Globus pallidus (tissue), 1 donor: ENCODE measurements at places on chromosomes 7 and 10.
A peak's percentile ranks its signal among the peaks of the same experiment; 100 is the strongest.

DNA sequence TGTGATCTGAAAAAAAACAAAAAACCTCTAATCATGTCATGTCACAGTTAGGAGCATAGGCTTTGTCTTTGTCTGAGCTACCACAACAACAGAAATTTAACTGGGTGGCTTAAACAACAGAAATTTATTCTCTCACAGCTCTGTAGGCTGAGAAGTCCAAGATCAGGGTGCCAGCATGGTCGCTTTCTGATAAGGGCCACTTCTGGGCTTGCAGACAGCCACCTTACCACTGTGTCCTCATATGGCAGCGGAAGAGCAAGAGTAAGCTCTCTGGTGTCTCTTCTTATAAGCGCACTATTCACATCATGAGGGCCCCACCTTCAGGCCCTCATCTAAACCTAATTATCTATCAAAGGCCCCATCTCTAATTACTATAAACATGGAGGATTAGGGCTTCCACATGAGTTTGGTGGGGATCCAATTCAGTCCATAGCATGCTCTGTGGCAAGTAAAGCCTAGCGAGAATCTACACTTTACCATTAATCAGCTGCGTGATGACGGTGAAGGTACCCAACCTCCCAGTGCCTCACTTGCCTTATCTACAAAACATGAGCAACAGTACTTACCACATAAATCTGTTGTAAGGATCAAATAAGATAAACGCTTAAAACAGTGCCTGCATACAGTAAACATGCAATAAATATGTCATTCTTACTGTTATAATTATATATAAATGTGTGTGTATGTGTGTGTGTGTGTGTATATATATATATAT lies 17.3 kb downstream of the ZNF438 start:
- no peak for DNase-seq

DNA sequence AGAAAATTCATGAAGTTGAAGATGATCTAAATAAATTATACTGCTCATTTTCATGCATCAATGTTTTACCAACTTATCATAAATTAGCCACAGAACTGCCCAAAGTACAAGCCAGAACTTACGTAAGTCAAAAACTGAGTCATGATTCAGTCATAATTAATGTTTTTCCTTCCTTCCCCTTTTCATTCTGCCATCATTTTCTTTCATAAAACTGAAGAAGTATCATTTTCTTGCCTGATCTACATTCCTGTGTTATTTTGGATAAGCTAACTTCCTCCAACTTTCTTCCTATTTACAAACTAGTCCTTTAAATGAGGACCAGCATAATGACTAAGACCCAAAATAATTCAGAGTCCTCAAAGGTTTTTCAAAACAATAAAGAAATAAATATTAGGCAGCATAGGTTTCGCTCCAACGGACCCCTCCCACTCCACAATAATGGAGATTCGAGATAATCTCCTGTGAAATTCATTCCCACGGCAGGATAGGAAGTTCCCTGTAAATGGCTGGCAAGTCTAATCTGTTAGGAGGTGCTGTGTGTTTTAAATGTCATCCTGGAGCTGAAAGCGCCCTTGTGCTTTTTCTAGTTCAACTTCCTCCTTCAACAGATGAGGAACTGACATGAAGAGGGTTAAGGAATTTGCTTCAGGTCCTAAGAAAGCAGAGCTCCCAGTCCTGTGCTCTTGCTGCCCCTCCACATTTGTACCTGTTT lies 218.9 kb downstream of the DOCK4 start:
- peak; percentile 63 for DNase-seq

DNA sequence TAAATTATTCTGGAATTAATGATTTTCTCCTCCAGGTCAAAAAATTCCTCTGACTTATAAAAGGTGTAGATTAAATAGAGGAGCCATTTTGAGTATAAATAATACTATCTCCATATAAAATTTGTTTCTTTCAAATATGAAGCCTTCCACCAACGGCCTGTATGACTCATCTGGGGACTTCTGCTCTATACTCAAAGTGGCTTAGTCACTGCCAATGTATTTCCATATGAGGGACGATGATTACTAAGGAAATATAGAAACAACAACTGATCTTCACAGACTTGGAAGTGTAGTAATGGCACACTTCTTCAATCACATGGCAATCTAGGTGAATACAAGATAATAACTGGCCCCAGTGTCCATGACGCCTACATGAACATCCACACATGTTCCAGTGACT lies 335.6 kb upstream of the HGF start:
- DNase-seq = no peak

DNA sequence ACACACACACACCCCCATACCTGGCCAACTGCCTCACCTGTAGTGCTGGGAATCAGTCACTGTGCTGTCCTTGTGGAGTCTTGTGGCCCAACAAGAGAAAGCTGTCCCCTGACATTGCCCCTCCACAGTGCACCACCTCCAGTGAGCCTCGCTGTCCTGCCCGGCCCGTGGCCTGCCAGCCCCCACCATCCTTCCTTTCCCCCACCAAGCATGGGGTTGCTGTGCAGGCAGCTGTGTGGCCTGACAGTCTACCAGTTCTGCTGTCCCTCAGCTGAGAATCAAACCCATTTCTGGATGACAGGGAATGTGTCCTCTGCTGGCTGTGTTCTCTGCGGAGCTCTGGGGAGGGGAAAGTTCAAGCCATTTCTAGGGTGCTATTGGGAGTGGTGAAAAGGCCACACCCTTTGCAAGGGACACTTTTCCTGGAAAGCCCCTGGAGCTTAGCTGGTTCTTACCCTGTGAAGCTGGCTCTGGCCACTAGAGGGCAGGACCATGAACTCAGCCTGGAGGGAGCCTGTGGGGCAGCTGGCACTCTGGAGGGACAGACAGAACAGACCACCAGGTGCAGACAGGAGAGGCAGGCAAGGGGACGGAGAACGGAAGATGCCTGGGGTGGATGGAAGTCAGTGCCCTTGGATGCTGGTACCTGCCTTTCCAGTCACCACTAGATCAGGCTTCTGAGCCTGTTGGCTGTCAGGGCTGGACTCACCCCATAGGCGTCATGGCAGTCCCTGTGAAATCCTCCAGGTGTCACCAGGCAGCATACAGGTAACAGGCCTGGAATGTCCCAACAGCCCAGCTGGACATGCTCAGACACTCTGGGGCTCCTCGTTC lies 10.5 kb upstream of the MTPAP start:
- peak; percentile 25 for DNase-seq

DNA sequence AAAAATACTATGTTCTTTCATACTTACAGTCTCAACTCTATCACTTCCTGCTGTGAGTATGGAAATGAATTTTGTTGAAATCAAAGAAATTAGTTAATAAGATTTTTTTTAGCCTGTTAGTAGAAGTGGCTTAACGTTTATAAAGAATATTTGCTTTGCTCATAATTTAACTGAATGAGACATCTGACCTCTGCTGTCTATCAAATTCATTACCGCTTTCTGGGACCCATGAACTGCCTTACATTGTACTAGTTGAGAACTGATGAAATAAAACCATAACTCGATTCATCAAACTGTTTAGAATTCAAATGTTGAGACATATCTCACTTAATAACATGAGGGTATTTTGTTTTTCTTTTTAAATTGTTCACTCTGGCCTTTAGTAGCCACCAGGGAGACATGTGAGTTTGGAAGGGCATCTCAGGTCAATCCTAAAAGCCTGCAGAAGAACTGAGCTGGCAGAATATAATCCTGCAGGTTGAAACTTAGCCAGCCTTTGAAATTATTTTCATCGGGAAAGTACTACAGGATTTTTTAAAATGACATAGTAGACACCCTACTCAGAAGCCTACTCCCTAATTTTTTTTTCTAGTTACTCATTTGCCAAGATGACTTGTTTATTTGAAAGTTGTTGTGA lies 78.7 kb downstream of the KIAA1217 start:
- no peak for DNase-seq

DNA sequence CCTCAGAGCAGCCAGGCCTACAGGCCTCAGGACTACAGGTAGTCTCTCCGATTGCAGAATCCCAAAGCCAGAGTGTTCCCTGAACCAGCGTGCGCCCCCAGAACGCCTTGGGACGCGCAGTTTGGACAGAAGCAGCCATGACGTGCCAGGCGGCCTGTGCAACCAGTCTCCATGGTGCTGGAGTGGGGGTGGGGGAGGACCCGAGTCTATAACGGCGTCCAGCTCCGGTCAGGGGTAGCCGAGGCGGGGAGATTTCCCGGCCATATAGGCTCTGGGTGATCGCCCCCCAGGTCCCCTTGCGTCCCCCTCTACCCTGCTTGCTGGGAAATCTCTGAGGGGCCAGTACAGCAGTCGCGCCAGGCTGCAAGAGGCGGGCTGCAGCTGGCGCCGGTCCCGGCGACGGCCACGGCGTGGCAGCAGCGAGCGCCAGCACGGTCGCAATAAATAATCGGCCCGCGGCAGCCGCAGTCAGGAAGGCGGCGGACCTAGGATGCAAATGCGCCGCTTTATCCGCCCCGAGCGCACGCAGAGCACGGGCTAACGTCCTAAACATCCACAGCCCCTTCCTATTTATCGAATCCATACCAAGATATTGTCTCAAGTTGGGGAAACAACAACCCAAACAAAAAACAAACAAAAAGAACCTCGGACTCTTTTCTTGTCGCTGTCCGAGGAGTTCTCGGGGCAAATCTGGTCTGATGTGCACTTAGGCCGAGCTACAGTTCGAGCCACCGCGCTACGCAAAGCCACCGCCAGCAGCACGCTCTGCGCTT lies 1.6 kb downstream of the HOXA3 start:
- peak; percentile 37 for DNase-seq

GRCh38 chr10:18402853-18403252 lies 248.5 kb downstream of the NSUN6 start:
- DNase-seq = no peak

GRCh38 chr7:29177963-29178600 lies 16.5 kb upstream of the CHN2 start:
- peak; percentile 64 for DNase-seq

DNA sequence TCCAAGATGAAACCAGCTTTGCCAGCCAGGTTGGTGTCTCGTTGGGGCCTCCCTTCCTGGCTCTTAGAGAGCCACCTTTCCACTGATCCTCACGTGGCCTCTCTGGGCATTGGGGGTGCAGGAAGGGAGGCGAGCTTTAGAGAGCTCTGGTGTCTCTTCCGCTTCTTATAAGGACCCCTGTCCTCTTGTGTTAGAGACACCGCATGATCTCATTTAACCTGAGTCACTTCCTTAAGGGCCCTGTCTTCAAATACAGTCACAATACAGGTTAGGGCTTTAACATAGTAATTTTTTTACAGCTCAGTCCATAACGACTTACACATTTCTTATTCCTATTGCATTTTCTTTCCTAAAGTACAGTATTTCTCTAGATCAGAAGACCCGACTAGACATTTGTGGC lies 535.8 kb downstream of the SDK1 start:
- no peak for DNase-seq

- DNase-seq = no peak
Observed at GRCh38 chr10:61869774-61870525, 31.5 kb upstream of the ARID5B start.

GRCh38 chr10:116737627-116738327 lies 4.6 kb downstream of the HSPA12A start:
- DNase-seq = peak; percentile 47

DNA sequence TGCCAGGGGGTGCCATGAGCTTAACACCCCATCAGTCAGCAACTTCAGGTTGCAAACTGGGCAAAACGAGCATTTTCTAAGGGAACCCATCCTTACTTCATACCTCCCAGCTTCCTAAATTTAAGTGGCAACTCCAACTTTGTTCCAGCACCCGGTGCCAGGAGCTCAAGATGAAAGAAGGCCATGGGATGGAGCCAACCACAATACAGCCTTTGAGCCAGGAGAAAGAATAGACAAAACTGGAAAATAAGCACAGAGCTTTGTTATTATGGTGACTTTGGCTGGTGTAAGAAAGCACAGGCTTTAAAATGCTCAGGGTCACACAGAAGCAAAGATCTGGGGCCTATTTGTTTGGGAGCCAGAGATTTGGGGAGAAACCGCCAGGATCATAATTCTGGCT lies 388.7 kb upstream of the MGMT start:
- peak; percentile 17 for DNase-seq

- no peak for DNase-seq
Observed at GRCh38 chr10:132669208-132669861, 116.6 kb downstream of the NKX6-2 start.

DNA sequence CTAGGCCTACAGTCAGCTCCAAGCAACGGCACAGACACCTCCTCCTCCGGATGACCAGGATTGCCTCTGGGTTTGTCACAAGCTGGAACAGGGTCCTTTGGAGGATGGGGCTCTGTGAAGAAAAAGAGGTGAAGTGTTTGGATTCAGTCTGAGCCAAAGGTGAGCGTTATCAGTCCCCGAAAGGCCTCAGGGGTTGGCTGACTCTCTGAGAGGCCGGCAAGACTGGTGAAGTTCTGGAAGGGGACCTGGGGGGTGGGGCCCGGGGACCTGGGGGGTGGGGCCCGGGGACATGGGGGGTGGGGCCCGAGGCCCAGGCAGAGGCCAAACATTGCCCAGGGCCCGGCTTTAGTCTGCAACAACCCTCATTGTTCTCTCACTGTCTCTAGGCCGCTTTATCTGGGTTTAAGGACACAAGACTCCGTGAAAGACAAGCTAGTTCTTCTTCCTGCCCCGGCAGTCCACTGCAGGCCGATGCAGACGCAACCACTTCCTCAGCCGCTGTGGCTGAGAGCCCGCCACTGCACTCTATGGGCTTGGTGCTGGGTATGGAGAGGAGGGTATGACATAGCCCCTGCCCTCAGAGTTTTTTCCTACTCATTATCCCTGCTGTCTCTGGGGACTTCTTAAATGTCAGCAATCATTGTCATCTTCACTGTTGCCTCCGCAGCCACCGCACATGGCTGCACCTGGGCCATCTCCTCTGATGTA lies 27.4 kb upstream of the PSAP start:
- no peak for DNase-seq

DNA sequence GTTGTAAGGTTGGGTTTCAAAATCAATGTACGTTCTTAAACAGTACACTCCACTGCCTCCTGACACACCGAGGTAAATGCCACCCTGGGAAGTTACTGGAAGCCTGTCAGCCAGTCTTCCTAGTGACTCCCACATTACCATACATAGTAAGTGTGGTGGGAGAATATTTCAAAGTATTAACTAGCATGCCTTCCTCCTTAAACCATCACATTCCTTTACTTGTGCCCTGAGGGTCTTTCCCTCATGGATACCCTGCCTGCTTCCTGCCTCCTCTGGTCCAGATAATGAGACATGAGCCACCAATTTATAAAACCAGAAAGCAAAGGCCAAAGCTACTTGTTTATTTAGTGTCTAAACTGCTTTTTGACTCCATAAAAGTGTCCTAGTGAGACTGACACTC lies 23.3 kb upstream of the SORCS3 start:
- DNase-seq = no peak

GRCh38 chr10:93383562-93383981 lies 98.6 kb downstream of the MYOF start:
- DNase-seq = no peak

GRCh38 chr10:60549686-60550085 lies 160.0 kb upstream of the ANK3 start:
- DNase-seq = no peak

GRCh38 chr7:70489813-70490212 lies 642.1 kb upstream of the GALNT17 start:
- no peak for DNase-seq
